Renal cortex interstitium (tissue), 15 donors: ENCODE measurements at places on chromosomes 12 and 14. TPM values are rescaled to one million over a fixed set of nuclear protein-coding genes. Genes with fewer than 3 reads are reported as not detected.

DNA sequence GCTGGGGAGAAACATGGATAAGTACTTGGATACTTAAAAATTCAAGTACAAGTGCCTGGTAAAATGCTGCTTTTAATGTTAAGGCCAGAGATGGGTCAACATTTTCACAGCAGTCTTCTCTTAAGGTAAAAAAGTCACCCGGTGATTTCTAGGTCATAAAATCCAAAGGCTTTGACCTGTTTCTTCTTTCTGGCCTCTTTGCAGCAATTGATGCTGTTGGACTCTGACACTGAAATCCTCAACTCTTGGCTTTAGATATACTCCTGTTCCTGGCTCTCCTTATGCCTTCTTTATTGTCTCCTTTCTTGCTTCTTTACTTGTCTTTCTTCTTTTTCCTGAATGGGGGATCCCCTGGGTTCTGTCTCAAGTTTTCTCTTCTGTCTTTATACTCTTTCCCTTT, 189.2 kb downstream of the SSPN start:
- DNase-seq = no peak

DNA sequence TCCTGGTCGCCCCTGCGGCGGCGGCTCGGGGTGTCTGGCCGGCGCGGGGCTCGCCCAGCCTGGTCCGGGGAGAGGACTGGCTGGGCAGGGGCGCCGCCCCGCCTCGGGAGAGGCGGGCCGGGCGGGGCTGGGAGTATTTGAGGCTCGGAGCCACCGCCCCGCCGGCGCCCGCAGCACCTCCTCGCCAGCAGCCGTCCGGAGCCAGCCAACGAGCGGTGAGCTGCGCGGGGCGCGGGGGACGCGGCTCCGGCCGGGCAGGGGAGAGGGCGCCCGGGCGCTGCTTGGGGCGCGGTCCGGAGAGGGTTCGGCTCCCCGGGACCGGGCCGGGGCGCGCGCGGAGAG, at the start of gene LGALS3:
LGALS3 (plus strand) TSS at position 167 of the 342 bp plus-strand sequence. CDS start 8,122 bp downstream, outside the sequence.
- no peak for DNase-seq

- DNase-seq = no peak
Observed at GRCh38 chr12:25792031-25792430, 166.5 kb upstream of the RASSF8 start.

DNA sequence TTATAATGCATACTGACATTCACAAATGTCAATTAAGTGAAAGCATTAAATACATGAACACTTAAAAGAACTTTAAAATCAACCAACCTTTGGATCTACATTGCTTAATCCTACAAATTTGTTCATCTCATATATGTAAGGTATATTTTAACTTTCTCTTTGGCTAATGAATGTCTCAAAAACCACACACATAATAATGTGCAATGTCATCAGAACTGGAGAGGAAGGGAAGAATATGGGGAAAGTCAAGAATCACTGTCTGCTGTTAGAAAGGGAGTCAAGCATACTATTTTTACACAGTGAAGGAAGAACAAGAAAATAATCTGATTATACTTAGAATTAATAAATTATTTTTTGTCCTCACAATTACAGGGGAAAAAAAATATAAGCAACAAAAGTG, 4.9 kb downstream of the GMFB start:
- DNase-seq = no peak

DNA sequence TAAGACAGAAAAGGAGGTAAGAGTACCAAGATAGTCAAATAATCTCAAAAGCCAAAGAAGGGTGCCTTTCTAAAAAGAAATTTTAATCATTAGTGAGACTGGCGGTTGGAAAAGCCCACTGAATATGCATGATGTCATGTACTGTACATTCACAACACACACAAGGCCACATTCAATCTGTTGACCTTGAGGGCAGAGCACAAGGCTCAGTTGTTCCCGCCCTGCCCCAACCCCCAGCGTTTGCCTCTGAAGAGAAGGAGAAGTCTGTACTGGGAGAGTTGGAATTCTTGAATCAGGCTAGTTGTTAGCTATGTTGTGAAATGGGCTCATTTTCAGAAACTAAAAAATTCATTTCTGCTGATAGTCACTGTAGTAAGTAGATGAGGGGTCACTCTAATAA, 50.2 kb upstream of the NID2 start:
- no peak for DNase-seq

- peak; percentile 88 for DNase-seq
Observed at GRCh38 chr14:75050852-75051555, at the start of gene MLH3. Gene MLH3, minus strand, starts transcription at chr14:75051467. Its CDS starts 1,812 bp downstream, at chr14:75049655.

- DNase-seq = no peak
Observed at GRCh38 chr14:58898655-58899316, 261.0 kb downstream of the DACT1 start.

- DNase-seq = no peak
Observed at GRCh38 chr14:22664261-22664660, 20.1 kb upstream of the OR6J1 start.

GRCh38 chr14:35708062-35708461, 101.0 kb downstream of the RALGAPA1 start:
- DNase-seq = no peak

DNA sequence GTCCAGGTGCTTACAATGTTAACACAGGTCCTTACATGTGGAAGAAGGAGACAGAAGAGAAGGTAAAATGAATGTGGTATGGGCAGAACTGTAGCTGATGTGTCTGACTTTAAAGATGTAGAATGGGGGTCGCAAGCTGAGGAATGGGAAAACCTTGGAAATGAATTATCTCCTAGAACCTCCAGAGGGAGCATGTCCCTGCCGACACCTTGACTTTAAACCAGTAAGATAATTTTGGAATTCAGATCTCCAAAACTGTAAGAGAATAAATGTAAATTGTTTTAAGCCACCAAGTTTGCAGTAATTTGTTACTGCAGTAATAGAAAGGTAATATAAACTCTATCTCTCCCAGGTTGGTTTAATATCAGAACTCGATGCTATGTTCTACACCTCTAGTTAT, 80.1 kb upstream of the ALG10 start:
- DNase-seq = no peak

DNA sequence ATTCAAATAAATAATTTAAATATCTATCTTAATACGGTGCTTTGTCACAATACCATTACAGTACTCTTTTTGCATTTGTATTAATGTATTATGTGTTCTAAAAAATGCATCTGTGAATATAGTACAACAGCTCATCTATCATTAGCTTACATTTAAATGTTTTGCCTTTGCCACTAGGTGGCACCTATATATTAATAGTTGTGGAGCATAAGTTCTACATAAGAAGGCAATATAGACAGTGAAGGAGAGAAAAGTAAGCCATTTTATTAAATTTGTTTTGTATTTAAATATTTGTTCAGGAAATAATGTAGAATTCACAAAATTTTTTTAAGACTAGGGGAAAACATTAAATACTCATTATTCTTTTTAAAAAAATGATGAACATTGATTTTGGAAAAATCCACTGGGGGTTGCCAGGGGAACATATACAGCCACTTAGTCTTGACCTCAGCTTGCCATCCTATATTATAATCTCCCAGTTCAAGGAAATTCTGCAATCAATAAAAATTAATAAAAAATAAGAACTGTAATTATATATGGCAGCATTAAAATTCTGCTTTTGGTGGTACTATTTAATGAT, 9.8 kb downstream of the CCER1 start:
- DNase-seq = no peak

Gene SSPN
- 14.3 TPM for polyA plus RNA-seq
